ENCODE measurements at places on chromosomes 4 and X. TPM values are rescaled to one million over a fixed set of nuclear protein-coding genes. Genes with fewer than 3 reads are reported as not detected.

DNA sequence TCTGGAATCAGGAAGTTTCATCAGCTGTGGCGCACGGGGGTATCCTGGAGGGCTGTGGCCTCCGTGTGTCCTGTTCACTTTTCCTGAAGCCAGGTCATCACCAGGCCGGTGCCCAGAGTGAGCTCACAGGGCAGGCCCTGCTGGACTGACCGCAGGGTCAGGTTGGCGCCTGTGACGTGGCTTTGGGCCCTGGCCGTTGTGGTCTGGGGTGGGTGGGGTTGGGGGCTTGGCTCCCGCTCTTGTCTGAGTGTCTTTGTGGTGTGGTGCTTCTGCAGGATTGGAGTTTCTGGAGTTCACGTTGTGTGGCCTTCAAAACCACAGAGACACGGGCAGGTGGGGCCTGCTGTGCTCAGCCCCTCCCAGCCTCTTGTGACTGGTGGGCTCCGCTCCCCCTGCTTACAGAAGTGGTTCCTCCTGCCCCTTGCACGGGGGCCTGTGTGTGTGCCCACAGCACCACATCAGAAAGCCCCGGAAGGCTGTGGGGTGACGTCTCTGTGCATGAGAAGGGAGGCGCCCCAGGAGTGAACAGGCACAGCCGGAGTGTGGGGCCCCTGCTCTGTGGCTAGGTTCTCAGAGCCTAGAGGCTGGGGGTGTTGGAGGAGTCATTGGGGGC, 9.5 kb downstream of the RGS12 start:
- no peak for DNase-seq
- H3K36me3 ChIP-seq = no peaks in the 10 kb centered on the region
- no peaks in the 10 kb centered on the region for H3K27me3 ChIP-seq

The CENPVL1 gene
- total RNA-seq = not detected

- H3K27me3 ChIP-seq = no peaks in the 10 kb centered on the region
- no peak for DNase-seq
- H3K4me1 ChIP-seq = no peaks in the 10 kb centered on the region
- H3K36me3 ChIP-seq = no peaks in the 10 kb centered on the region
Observed at GRCh38 chrX:123830309-123830708, 29.5 kb upstream of the XIAP start.

GRCh38 chrX:3312109-3312508, 34.3 kb downstream of the MXRA5 start:
- H3K36me3 ChIP-seq = no peaks in the 10 kb centered on the region
- H3K27me3 ChIP-seq = no peaks in the 10 kb centered on the region
- no peak overlapping the region for H3K4me3 ChIP-seq
- DNase-seq = no peak
- H3K4me1 ChIP-seq = no peaks in the 10 kb centered on the region
- no peak overlapping the region for H3K27ac ChIP-seq

- no peak for DNase-seq
- H3K4me1 ChIP-seq = no peaks in the 10 kb centered on the region
Observed at GRCh38 chrX:128754130-128754529, 701.9 kb upstream of the ACTRT1 start.

- no peaks in the 10 kb centered on the region for H3K4me1 ChIP-seq
- DNase-seq = no peak
- no peak overlapping the region for H3K27ac ChIP-seq
- H3K36me3 ChIP-seq = no peaks in the 10 kb centered on the region
- H3K27me3 ChIP-seq = no peaks in the 10 kb centered on the region
Observed at GRCh38 chrX:8987672-8988250, 46.2 kb downstream of the FAM9B start.

DNA sequence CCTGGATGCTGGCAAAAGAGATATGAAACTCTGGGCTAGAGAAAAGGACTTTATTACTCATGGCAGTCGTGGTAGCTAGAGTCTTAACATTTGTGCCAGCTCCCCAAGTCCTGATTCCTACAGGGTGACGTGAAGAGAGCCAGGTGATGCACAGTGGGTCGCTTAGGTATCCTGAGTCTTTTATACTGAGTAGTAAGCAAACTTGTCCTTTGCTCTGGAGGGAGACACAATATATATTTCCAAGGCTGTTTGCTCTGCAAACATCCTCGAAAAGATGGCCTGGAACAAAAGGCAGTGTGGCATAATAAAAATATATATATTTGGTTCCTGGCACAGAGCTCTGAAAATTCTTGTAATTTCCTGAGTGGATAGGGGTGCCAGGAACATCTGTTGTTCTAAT, 23.0 kb downstream of the ZNF81 start:
- peaks cover 33% of the 10 kb centered on the region for H3K27me3 ChIP-seq
- H3K27ac ChIP-seq = no peak overlapping the region
- H3K4me1 ChIP-seq = no peaks in the 10 kb centered on the region
- H3K4me3 ChIP-seq = no peak overlapping the region
- no peaks in the 10 kb centered on the region for H3K36me3 ChIP-seq

The SLC10A4 gene
- total RNA-seq = 0.29 TPM

The FHL1 gene
- 654 TPM for total RNA-seq

The CSAG2 gene
- total RNA-seq = not detected

DNA sequence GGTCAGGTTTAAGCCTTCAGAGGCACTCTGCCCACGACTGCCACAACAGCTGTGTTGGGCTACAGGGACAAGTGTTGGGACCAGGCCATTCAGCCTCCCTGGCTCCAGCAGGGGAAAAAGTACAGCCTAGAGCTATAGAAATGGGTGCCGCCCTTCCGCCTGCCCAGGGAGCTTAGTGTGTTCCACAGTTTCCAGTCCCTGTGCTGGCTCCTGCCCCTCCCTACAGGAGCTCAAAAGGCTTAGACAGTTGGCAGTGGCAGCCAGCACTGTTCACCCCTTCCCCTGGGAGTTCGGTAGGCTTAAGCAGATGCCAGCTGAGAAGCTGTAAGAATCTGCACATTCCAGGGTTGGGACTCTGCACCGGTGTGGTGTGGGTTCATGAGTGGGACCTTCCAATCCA, 408.2 kb upstream of the INTU start:
- H3K27me3 ChIP-seq = no peaks in the 10 kb centered on the region
- DNase-seq = no peak
- no peak overlapping the region for H3K4me3 ChIP-seq
- no peaks in the 10 kb centered on the region for H3K36me3 ChIP-seq
- no peak overlapping the region for H3K27ac ChIP-seq

- DNase-seq = no peak
- no peak overlapping the region for H3K4me3 ChIP-seq
- no peaks in the 10 kb centered on the region for H3K27me3 ChIP-seq
Observed at GRCh38 chr4:82543131-82543530, 18.7 kb downstream of the TMEM150C start.

DNA sequence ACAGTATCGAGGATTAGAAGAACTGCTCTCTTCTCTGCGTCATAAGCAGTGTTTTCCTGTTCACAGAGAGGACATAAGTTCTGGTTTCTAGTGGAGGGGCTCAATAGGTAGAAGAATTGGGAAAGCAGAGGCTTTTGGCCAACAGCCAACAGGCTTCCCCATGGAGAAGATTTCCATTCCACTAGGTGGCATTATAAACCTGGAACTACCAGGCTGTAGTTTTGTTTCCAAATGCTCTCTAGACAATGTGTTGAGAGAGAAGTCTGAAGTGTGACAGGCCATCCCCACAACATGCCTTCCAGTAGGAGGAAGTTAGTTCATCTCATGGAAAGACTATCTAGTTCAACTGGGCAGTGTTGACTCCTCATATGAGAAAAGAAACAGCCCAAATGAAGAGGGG, 63.8 kb upstream of the ANXA10 start:
- no peaks in the 10 kb centered on the region for H3K36me3 ChIP-seq
- DNase-seq = no peak
- H3K27ac ChIP-seq = no peak overlapping the region
- H3K27me3 ChIP-seq = no peaks in the 10 kb centered on the region

GRCh38 chr4:19829101-19829500, 422.6 kb upstream of the SLIT2 start:
- H3K27ac ChIP-seq = no peak overlapping the region
- H3K27me3 ChIP-seq = no peaks in the 10 kb centered on the region
- H3K36me3 ChIP-seq = no peaks in the 10 kb centered on the region
- no peak overlapping the region for H3K4me3 ChIP-seq
- no peaks in the 10 kb centered on the region for H3K4me1 ChIP-seq
- DNase-seq = no peak

DNA sequence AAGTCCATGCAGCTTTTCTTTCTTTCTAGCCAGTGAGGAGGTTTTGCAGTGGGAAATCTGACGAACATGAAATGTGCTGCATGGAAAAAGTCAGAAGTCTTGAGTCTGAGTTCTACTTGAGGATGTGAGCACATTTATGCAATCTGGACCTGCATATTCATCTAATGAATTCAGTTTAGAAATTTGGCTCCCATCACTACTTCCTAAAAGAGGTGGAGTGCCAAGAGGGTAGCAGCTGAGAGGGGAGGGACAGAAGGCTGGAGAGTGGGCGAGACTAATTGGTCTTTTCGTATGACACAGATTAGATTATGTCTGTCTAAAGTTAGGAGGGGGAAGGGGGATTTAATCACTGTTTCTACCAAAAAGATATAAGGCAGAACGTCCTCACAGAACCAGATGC, 535.9 kb downstream of the IQCM start:
- no peaks in the 10 kb centered on the region for H3K27me3 ChIP-seq
- DNase-seq = no peak
- no peaks in the 10 kb centered on the region for H3K4me1 ChIP-seq

- H3K4me3 ChIP-seq = no peak overlapping the region
- no peaks in the 10 kb centered on the region for H3K27me3 ChIP-seq
- H3K27ac ChIP-seq = no peak overlapping the region
Observed at GRCh38 chr4:145034727-145035211, 63.2 kb downstream of the ANAPC10 start.

GRCh38 chrX:39818750-39819149, 279.0 kb downstream of the BCOR start:
- DNase-seq = no peak
- no peaks in the 10 kb centered on the region for H3K27me3 ChIP-seq
- no peaks in the 10 kb centered on the region for H3K36me3 ChIP-seq

- no peak overlapping the region for H3K4me3 ChIP-seq
- no peaks in the 10 kb centered on the region for H3K4me1 ChIP-seq
- no peak overlapping the region for H3K27ac ChIP-seq
- no peaks in the 10 kb centered on the region for H3K27me3 ChIP-seq
Observed at GRCh38 chr4:83548151-83548905, 12.4 kb downstream of the GPAT3 start.

The P2RY8 gene
- total RNA-seq = 1.3 TPM

The RUFY3 gene
- total RNA-seq = 95.9 TPM

DNA sequence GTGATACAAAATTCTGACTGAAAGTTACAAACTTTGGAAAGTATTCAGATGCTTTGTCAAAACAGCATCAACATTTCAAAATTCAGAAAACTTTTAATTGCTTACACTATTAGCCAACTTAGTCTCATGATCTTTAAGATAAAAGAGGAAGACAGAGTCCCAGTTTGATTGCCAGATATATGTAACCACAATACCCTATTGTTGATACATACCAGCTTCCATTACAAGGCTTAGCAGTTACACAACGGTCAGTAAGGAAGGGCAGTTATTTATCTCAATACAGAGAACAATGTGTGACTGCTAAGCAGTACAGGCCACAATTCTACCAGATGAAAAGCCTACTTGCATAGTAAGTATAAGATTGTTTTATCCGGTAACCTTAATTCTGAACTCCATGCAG, 138.4 kb downstream of the SPANXN3 start:
- H3K27ac ChIP-seq = no peak overlapping the region
- H3K36me3 ChIP-seq = no peaks in the 10 kb centered on the region
- no peaks in the 10 kb centered on the region for H3K4me1 ChIP-seq
- H3K4me3 ChIP-seq = no peak overlapping the region

DNA sequence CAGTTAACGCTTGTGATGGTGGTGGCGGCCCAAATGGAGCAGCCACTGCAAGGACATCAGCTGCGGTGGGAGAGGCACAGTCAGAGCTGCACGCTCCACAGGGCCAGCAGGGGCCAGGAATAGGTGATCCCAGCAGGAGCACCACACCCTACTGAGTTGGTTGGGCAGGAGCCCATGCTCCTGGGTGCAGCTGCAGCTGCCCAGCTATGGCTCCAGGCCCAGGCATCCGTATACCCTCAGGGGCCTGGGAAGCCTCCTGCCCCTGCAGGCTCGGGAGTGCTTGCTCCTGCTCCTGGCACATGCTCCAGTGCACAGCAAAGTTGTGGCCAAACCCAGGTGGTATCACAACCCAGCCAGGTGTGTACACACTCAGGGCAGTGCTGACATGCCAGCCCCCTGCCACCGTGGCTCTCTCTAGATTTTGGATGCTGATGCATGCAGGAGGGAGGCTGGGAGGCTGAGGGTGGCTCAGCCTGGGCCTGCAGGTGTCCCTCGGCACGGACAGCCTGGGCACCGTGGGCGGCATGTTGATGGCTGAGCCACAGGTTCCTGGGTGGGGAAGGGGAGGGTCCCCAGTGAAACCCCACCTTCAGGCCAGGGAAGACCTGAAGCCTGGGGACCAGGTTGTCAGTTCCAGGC, 150.2 kb downstream of the CXXC4 start:
- no peaks in the 10 kb centered on the region for H3K27me3 ChIP-seq
- H3K27ac ChIP-seq = no peak overlapping the region
- no peak for DNase-seq
- no peaks in the 10 kb centered on the region for H3K36me3 ChIP-seq
- no peak overlapping the region for H3K4me3 ChIP-seq

- no peak for DNase-seq
- no peaks in the 10 kb centered on the region for H3K27me3 ChIP-seq
- H3K4me3 ChIP-seq = no peak overlapping the region
Observed at GRCh38 chrX:21978346-21978745, 37.8 kb downstream of the SMS start.

The C1QTNF7 gene
- 14.9 TPM for total RNA-seq

DNA sequence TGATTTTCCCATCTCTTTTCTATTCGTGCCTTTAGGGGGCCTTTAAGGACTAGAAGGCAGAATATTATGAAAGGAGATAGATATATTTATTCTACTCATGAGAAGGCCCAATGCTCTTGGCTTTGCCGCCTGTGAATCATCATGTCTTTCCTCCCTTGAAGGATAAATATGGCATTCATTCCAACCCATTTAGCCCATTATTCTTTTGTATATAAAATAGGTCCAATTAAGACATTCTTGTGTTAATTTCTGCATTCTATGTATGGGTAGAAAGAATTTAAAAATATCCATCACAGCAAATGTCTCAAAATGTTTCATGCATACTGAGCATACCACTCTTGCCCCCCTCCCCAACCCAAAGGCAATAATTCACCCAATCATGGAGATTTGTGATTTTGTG, 115.1 kb downstream of the AFF2 start:
- H3K36me3 ChIP-seq = no peaks in the 10 kb centered on the region
- H3K27ac ChIP-seq = no peak overlapping the region
- no peak for DNase-seq
- no peak overlapping the region for H3K4me3 ChIP-seq
- H3K4me1 ChIP-seq = no peaks in the 10 kb centered on the region

The TXK gene
- 3.2 TPM for total RNA-seq
